Dermis microvascular lymphatic vessel endothelial cell (primary cell): ENCODE measurements at places on chromosomes 7 and 10. TPM values are rescaled to one million over a fixed set of nuclear protein-coding genes. Genes with fewer than 3 reads are reported as not detected.

The LRRTM3 gene
- total RNA-seq: not detected in 2 replicates

The NRAP gene
- not detected in 2 replicates for total RNA-seq

The FEZF1 gene
- not detected in 2 replicates for total RNA-seq

The FAM237B gene
- not detected in 2 replicates for total RNA-seq

The ELN gene
- 6.2 and 31.0 TPM in 2 replicates for total RNA-seq

The CALML5 gene
- not detected in 2 replicates for total RNA-seq

The ADAM8 gene
- 0.13 TPM in 2 replicates for total RNA-seq

The ACSL5 gene
- total RNA-seq: 34.4 and 59.9 TPM in 2 replicates
